Esophagus squamous epithelium (tissue), 5 donors: ENCODE measurements at places on chromosomes 7 and 10.
A peak's percentile ranks its signal among the peaks of the same experiment; 100 is the strongest.

GRCh38 chr7:133376514-133376913 is 123.6 kb downstream of the EXOC4 start:
- no peaks in the 10 kb centered on the region for H3K4me1 ChIP-seq
- H3K36me3 ChIP-seq = no peaks in the 10 kb centered on the region
- DNase-seq = no peak
- no peak overlapping the region for H3K27ac ChIP-seq
- no peaks in the 10 kb centered on the region for H3K27me3 ChIP-seq

DNA sequence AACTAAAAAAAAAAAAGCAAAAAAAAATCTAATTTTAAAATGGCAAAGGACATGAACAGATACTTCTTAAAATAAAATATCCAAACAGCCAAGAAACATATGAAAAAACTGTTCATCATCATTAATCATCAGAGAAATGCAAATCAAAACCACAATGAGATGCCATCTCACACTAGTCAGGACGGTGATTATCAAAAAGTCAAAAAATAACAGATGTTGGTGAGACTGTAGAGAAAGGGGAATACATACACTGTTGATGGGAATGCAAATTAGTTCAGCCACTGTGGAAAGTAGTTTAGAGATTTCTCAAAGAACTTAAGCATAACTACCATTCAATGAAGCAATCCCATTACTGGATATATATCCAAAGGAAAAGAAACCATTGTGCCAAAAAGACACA is 30.2 kb downstream of the COBL start:
- no peak for DNase-seq
- no peak overlapping the region for H3K4me3 ChIP-seq
- no peaks in the 10 kb centered on the region for H3K4me1 ChIP-seq
- H3K27ac ChIP-seq = no peak overlapping the region
- no peaks in the 10 kb centered on the region for H3K27me3 ChIP-seq

GRCh38 chr10:89283936-89284475 is 17.8 kb upstream of the IFIT2 start:
- DNase-seq = no peak
- peak overlapping the region; percentile 1 for H3K4me3 ChIP-seq
- peak overlapping the region; percentile 90 for H3K27ac ChIP-seq
- H3K4me1 ChIP-seq = peaks cover 19% of the 10 kb centered on the region
- H3K27me3 ChIP-seq = no peaks in the 10 kb centered on the region

DNA sequence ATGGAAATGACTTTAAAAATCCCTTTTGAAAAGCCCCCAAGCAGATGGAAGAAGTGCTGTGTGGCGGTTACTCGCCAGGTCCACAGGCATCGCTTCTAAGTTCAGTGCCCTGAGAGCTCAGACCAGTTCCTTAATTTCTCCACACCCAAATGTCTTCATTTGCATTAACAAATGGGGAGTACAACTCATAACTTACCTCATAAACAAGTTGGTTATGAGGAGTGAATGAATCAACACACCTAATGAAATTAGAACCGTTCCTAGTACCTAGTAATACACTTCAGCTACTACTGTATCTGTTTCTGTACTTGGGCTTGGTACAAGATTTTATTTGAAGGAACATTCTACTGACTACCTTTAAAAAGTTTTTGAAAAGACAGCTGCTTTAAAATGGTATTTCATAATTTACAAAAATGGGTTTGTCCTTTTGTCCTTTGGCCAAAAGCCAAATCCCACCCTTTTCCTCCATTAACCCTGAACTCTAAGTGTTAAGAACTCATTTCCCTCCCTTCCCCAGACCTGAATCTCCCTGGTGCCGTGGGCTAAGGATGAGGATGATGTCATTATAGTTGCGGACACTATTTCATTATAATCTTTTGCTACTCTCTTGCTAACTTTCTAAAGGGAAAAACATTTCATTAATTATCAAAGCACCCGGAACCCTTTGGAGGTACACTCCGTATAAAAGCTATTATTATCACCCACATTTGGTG is 221.5 kb upstream of the CELF2 start:
- H3K4me3 ChIP-seq = peak overlapping the region; percentile 56
- no peaks in the 10 kb centered on the region for H3K27me3 ChIP-seq
- no peak for DNase-seq
- H3K4me1 ChIP-seq = peaks cover 8% of the 10 kb centered on the region
- H3K36me3 ChIP-seq = no peaks in the 10 kb centered on the region

- H3K27ac ChIP-seq = no peak overlapping the region
- no peaks in the 10 kb centered on the region for H3K36me3 ChIP-seq
- H3K4me1 ChIP-seq = peaks cover 3% of the 10 kb centered on the region
- no peak for DNase-seq
Measured at GRCh38 chr10:70843333-70843732, 27.6 kb downstream of the SGPL1 start.

DNA sequence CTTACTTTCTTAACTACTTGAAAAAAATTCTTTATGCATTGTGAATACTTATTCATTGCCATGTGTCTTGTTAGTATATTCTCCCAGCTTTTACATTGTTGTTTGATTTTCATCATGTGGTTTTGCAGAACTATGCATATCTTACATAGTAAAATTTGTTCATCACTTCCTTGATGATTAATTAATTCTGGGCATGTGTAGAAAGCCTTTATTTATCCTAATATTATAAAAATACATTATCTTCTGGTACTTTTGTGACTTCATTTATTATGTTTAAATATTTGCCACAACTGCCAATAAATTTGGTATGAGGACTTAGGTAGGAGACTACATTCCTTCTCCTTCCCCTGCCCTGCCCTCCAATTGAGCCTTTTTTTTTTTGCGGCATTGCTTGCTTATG is 166.0 kb upstream of the ZNF32 start:
- H3K27ac ChIP-seq = no peak overlapping the region
- DNase-seq = no peak
- H3K4me3 ChIP-seq = no peak overlapping the region
- H3K36me3 ChIP-seq = no peaks in the 10 kb centered on the region
- peaks cover 11% of the 10 kb centered on the region for H3K4me1 ChIP-seq

DNA sequence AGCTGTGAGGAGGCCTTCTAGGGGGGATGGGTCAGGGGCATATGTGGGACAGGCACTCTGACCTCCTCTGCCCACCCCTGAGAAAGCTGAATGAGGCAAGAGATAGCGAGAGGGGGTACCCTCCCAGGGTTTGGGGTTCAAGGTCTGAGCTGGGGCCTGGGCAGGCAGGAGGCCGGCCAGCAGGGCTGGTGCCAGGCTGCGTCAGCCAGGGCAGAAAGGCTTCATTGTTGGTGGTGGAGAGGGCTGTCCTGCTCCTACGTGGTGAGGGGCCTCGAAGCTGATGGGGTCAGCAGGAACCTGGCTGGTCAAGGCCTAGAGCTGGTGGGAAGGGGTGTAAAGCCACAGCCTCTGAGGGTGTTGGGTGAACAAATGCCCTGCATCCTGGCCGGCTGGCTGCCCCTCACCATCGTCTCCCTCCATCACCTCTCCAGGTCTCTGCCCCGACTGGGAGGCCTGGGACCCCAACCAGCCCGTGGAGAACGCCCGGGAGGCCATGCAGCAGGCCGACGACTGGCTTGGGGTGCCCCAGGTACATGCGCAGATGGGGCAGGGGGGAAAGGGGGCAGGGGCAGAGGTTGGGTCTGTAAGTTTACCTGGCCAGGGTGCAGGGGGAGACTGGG is 6.6 kb downstream of the FLNC start:
- no peak for DNase-seq
- peaks cover 24% of the 10 kb centered on the region for H3K4me1 ChIP-seq

DNA sequence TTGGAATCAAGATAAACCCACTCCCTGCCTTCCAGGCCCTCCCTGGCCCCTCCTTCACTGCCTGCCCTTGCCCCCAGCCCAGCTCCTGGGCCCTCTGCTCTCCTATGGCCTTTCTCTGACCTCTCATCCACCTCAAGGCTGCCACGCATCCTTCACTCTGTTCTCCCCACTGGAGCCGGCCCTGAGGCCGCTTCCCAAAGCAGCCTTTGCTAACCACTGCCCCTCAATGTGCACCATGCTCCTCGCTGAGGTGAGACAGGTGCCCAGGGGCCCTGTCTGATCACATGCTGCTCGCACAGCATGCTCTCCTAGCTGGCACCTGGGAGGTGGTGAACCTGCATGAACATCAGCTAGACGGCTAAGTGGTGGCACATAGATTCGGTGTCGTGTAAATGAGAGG is 138.5 kb upstream of the RET start:
- no peaks in the 10 kb centered on the region for H3K27me3 ChIP-seq
- H3K36me3 ChIP-seq = no peaks in the 10 kb centered on the region
- DNase-seq = no peak

GRCh38 chr10:95183271-95184230 is 10.5 kb upstream of the ACSM6 start:
- no peaks in the 10 kb centered on the region for H3K4me1 ChIP-seq
- no peaks in the 10 kb centered on the region for H3K27me3 ChIP-seq
- peak overlapping the region; percentile 80 for H3K27ac ChIP-seq
- peak; percentile 18 for DNase-seq
- H3K4me3 ChIP-seq = peak overlapping the region; percentile 73
- no peaks in the 10 kb centered on the region for H3K36me3 ChIP-seq

DNA sequence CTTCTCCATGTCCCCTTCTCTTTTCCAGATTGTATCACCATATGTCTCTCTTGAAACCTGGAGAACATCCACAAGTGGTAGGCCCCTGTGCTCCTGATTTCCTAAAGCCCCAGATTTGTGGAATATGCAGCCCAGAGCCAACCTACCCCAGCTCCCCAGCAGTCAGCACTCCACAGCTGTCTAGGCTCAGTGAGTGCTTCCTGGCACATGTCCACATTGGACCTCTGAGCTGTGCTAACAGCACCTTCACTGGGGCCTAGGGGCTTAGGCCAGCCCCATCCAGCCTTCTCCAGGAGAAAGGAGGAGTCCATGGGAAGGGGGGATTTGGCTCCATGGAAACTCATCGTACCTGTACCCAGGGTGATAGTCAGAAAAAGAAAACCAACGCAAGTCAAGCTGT is 192.7 kb downstream of the FGFR2 start:
- peaks cover 3% of the 10 kb centered on the region for H3K4me1 ChIP-seq
- H3K4me3 ChIP-seq = no peak overlapping the region
- no peaks in the 10 kb centered on the region for H3K36me3 ChIP-seq
- no peaks in the 10 kb centered on the region for H3K27me3 ChIP-seq
- DNase-seq = no peak

GRCh38 chr7:70346844-70347462 is 748.7 kb downstream of the AUTS2 start:
- H3K27me3 ChIP-seq = no peaks in the 10 kb centered on the region
- DNase-seq = no peak
- H3K4me1 ChIP-seq = no peaks in the 10 kb centered on the region
- no peak overlapping the region for H3K27ac ChIP-seq
- H3K4me3 ChIP-seq = no peak overlapping the region

GRCh38 chr7:150845421-150845861 is 6.9 kb upstream of the AOC1 start:
- H3K36me3 ChIP-seq = no peaks in the 10 kb centered on the region
- no peaks in the 10 kb centered on the region for H3K4me1 ChIP-seq
- H3K27me3 ChIP-seq = no peaks in the 10 kb centered on the region

GRCh38 chr10:88347597-88348304 is 235.4 kb downstream of the RNLS start:
- no peak overlapping the region for H3K4me3 ChIP-seq
- no peaks in the 10 kb centered on the region for H3K4me1 ChIP-seq
- H3K27me3 ChIP-seq = no peaks in the 10 kb centered on the region
- no peak for DNase-seq

DNA sequence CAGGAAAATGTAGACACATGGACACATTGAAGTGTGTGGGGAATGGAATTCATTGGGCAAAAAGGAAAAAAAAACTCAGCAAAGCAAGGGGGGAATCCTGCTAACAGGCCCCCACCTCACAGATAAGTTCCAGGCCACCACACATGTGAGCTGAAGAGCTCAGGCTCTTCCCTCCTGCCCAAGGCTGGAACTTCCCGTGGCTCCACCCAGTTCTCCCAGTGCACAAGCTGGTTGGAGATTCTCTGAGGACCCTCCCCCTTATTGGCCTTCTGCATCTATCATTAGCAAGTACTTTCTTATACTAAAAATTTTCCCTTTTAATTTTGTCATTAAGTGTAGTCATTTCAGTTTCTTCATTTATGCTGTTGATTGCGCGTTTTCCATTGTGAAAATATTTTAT is 190.8 kb downstream of the CCSER2 start:
- no peaks in the 10 kb centered on the region for H3K4me1 ChIP-seq
- H3K36me3 ChIP-seq = no peaks in the 10 kb centered on the region
- no peak overlapping the region for H3K4me3 ChIP-seq
- no peak for DNase-seq
- no peak overlapping the region for H3K27ac ChIP-seq

- no peak for DNase-seq
- no peak overlapping the region for H3K27ac ChIP-seq
- no peaks in the 10 kb centered on the region for H3K27me3 ChIP-seq
- no peak overlapping the region for H3K4me3 ChIP-seq
Measured at GRCh38 chr7:17367502-17367901, 69.0 kb downstream of the AHR start.

DNA sequence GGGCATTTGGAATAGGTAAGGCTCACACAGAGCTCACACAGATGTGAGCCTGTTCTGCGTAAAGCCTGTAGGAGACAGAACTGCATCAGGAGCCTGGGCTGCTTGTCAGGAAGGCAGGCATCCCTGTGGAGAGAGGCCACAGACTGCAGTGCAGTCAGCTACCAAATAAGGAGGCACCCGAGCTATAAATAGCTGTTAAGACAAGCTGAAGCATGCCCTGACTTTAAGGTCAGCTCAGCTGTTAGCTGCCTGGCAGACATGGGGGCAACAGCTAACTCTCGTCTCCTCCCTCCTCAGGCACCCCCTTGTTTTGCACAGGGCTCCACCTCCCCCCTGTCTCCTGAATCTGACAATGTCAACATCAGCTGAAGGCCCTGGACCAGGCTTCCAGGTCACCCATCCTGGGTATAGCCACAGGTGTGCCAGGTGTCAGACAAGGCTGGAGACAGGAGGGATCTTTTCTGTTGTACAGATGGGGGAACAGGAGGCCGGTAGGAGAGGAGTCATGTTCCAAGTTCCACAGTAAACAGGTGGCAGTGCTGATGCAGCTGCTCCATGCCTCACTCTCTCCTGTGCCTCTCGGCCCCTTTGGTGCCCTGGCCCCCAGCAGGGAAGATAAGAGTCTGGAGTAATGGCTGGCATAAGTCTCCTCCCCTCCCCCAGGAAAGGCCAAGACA is 27.6 kb upstream of the MKRN1 start:
- peaks cover 5% of the 10 kb centered on the region for H3K4me1 ChIP-seq
- H3K27me3 ChIP-seq = no peaks in the 10 kb centered on the region
- H3K36me3 ChIP-seq = no peaks in the 10 kb centered on the region
- H3K4me3 ChIP-seq = no peak overlapping the region
- peak overlapping the region; percentile 44 for H3K27ac ChIP-seq

DNA sequence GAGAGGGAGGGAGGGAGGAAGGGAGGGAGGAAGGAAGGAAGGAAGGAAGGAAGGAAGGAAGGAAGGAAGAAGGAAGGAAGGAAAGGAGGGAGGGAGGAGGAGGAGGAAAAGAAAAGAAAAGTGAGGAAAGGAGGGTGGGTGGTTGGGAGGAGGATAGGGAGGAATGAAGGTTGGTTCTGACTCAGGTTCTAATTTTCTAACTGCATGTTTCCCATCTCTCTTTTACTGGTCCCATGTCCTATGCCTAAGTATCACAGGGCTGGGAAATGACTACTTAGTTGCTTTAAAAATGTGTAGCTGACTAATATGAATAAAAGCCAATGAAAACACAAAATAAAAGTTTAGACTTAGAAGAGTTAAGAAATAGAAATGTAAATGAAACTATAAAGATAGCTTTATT is 890.9 kb upstream of the POT1 start:
- H3K27me3 ChIP-seq = no peaks in the 10 kb centered on the region
- H3K36me3 ChIP-seq = no peaks in the 10 kb centered on the region
- DNase-seq = no peak
- H3K4me1 ChIP-seq = no peaks in the 10 kb centered on the region
